Esophagus muscularis mucosa (tissue), 4 donors: ENCODE measurements at places on chromosomes 3 and 15.

GRCh38 chr15:101431301-101431700, 58.2 kb downstream of the PCSK6 start:
- DNase-seq: no peak

GRCh38 chr3:112405845-112406244, 72.9 kb downstream of the CD200 start:
- DNase-seq: no peak

DNA sequence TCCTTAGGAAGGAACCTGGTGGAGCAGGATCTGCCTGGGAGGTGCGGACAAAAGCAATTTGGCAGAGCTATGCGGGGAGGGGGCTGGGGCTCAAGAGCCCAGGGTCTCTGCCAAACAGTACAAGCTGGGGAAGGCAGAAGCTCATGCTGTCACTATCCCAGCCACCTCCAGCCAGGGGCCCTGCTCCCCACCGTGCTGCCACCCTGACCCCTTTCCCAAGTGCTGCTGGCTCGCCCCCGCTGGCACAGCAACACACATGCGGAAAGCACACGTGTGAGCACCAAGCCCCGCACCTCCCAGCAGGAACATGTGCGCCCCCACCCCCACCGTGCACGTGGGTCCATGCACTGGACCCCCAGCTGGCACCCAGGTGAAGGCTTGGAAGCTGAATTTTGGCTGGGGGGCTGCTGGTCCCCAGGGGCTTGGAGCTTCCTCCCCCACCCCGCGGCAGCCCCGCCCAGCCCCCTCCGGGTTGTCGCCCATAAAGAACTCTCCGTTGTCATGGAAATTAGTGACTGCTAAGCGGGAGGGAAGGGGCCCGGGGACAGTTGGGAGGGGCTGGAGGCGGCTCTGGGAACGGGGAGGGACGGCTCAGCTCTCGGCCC, 742 bp downstream of the CAMKV start:
- no peak for DNase-seq

GRCh38 chr3:72904163-72904562, 16.3 kb downstream of the GXYLT2 start:
- DNase-seq: no peak
